Femur (tissue), 1 donor: ENCODE measurements at places on chromosomes 1 and 21.

DNA sequence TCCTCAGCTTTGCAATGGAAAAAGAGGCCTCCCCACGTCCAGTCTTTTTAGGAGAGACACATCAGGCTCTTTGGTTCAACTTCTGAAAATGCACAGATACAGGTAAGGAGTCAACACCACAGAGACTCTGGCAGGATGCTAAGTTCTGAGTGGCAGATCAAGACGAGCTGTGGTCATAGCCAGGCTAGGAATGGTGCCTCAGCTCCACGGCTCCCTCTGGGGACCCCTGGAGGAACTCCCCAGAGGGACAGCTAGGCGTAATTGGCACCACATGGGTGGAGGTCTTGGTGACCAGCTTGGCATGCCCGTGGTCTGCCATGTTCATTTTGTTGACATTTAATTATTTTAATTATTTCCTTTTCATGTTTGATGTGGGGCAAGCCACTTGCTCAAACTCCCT is 206.1 kb downstream of the KAZN start:
- DNase-seq = no peak

DNA sequence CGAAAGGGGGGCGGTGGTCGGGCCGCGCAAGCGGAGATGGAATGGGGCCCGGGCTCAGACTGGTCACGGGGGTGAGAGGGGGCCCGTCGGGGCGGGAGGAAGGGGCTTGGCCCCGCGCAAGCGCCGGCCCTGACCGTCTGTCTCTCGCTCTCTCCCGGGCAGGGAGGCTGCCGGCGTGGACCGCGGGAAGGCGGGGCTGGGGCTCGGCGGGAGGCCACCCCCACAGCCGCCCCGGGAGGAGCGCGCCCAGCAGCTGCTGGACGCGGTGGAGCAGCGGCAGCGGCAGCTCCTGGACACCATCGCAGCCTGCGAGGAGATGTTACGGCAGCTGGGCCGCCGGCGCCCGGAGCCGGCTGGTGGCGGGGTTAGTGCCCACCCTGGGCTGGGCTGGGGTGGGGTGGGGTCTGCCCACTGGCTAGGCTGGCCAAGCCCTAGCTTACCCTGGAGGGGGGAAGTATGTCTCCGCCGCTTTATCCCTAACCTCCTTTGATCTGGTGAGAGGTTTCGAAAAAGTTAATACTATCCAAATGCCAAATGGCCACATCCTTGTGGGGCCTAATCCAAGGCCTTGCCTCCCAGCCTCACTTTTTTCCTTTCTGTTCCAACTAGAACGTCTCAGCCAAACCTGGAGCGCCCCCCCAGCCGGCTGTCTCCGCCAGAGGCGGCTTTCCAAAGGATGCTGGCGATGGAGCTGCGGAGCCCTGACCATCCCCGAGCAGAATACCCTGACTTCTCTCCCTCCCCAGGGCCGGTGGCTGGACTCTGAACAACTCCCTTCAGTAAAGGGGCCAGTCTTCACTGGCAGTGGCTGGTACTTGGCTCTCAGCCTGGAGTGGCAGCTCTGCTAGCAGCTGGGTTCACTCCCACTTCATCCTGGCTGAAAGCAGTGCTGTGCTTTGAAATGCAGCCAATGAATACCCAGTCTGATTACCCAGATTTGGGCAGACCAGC is 636 bp upstream of the YRDC start:
- DNase-seq = peak; percentile 85

- DNase-seq = no peak
Measured at GRCh38 chr1:203422656-203423055, 53.0 kb upstream of the PRELP start.

GRCh38 chr21:38768471-38769063 is 37.2 kb upstream of the ETS2 start:
- DNase-seq = no peak
